Epithelial cell of esophagus (primary cell): ENCODE measurements at places on chromosomes 6 and 20.

DNA sequence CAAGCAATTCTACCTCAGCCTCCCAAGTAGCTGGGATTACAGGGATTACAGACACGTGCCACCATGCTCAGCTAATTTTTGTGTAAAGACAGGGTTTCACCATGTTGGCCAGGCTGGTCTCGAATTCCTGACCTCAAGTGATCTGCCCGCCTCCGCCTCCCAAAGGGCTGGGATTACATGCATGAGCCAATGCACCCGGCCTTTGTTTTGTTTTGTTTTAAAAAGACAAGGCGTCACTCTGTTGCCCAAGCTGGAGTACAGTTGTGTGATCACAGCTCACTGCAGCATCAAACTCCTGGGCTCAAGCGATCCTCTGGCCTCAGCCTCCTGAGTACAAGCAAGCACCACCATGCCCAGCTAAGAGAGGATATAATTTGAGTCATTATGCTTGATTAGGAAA, 5.4 kb downstream of the SERINC3 start:
- no peak for DNase-seq

DNA sequence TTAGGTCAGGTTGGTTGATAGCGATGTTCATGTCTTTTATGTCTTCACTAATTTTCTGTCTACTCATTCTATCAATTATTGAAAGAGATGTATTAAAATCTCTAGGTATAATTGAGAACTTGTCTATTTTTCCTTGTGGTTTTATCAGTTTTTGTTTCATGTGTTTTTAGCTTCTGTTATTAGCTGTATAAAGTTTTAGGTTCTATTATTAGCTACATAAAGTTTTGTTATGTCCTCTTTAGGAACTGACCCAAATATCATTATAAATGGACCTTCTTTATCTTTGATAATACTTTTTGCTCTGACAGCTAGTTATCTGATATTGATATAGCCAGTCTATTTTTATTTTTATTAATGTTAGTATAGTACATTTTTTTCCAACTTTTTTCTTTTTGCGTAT, 92.4 kb upstream of the TMEM170B start:
- DNase-seq = no peak

- no peak for DNase-seq
Measured at GRCh38 chr6:37463110-37463509, 30.1 kb downstream of the CMTR1 start.

DNA sequence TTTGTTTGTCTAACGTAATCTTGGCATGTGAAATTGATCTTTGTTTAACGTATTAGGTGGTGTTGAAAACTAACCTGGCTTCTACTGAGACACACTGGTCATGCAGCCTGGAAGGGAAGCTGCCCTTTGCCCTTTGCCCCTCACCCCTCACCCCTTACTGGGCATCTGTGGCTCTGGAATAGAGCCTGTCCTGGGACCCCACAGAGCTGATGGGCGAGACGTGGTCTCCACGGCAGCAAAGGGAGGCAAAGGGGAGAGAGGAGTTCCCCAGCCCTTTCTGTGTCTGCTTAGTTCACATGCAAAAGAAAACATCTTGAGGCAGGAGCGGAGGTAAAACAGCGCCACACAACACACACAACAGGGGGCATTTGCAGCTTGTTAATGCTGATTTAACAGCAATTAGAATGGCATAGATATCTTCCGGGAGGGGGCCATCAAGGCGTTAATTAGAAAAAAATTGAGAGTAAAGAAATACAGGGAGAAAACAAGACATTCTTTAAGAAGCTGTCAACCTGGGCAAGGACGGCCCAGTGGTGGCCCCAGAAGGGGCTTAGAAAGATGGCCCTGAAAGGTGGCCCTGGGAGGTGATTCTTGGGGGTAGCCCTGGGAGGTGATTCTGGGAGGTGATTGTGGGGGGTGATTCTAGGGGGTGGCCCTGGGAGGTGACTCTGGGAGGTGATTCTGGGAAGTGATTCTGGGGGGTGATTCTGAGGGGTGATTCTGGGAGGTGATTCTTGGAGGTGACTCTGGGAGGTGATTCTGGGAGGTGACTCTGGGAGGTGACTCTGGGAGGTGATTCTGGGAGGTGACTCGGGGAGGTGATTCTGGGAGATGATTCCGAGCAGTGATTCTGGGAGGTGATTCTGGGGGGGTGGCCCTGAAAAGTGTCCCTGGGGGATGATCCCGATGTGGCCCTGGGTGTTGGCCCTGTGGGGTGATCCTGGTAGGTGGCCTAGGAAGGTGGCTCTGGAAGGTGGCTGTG, 44.5 kb upstream of the DACT2 start:
- DNase-seq = no peak

- DNase-seq = peak; percentile 67
Measured at GRCh38 chr6:56911847-56912246, 43.1 kb upstream of the BEND6 start.

DNA sequence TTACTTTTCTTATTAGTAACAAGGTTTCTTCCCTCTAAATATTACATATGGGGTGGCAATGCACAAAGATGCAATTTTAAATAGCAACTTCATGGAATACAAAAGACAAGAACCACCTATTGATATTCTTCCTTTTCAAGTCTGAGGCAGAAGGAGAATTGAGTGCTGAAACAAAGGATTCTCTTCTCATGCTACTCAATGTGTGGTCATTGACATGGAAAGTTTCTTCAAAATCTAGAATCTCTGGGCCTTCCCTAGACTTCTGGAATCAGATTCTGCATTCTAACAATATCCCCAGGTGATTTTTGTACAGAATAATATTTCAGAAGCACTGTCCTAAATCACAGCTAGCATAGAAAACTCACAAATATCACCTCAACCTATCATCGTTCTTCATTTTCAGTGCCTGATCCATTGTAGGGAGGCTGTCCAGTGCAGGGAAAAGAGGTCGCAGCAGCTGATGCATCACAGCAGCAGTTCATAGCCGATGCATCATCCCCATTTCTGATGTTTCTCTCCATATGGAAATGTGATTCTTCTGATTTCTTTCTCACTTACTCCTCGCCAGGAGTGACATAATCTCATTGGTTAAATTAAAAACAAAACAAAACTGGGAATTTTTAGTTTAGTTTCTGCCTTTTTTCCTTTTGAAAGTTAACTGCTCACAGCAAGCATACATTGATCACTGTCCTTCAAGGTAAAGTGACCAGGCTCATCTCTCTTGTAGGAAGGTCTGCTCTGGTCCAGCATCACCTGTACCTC, 139.5 kb upstream of the FAM83B start:
- DNase-seq = no peak

GRCh38 chr20:9137001-9137400, 68.1 kb downstream of the PLCB4 start:
- no peak for DNase-seq

DNA sequence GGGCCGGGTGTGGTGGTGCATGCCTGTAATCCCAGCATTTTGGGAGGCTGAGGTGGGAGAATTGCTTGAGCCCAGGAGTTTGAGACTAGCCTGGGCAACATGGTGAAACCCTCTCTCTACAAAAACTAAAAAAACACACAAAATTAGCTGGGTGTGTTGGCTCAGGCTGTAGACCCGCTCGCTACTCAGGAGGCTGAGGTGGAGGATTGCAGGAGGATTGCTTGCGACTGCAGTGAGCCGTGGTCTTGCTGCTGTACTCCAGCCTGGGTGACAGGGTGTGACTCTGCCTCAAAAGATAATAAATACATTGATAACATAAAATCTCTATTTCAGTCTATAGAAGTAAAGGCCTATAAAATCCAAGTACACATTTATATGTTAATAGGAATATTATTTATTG, 49.3 kb downstream of the SLC17A5 start:
- no peak for DNase-seq

DNA sequence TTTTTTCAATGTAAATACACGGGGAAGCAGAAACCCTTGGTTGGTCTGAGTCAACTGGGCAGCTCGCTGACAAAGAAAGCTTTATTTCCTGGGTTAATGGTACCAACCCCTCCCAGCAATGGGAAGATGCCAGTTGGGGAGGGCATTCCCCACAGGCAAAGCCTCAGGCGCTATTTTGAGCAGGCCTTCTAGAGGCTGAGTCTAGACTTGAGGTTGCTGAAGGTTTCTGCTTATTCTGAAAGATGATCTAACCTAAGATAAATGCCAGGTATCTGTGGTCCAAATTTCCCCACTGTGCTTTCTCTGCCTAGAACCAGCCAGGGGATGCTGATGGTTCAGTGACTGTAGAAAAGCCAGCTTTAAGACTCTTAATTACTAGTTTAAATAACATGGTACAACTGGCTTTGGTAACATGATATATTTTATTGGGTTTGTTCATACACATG, 172.5 kb upstream of the JARID2 start:
- DNase-seq = peak; percentile 88

DNA sequence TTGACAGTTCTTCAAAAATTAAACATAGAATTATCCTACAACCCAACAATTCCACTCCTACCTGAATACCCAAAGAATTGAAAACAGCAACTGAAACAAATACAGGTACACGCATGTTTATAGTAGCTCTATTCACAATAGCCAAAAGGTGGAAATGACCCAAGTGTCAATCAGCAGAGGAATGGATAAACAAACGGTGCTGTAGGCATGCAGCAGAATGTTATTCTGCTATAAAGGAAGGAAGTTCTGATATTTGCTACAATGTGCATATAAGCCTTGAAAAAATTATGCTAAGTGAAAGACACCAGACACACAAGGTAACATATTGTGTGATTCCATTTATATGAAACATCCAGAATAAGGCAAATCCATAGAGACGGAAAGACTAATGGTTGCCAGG, 38.5 kb upstream of the PRELID3B start:
- DNase-seq = no peak

GRCh38 chr20:10076126-10077080, 41.6 kb downstream of the ANKEF1 start:
- DNase-seq = peak; percentile 70

DNA sequence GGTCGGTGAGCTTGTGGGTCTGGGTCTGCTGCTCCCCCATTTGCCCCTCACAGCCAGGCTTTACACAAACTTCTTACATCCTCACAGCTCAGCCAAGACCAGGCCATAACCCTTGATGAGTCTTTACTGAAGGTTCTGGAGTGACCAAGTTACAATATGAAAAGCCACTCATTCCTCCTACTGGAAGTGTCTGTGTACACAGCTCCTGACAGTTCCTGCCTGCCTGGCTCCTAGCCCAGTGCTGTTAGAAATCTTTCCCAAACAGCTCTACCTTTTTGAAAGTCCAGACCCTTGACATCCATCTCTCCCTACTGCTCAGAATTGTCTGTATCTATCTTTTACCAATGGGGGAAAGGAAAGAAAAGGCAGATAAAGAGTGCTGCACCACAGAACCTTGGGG, 106.9 kb downstream of the PAX1 start:
- no peak for DNase-seq

DNA sequence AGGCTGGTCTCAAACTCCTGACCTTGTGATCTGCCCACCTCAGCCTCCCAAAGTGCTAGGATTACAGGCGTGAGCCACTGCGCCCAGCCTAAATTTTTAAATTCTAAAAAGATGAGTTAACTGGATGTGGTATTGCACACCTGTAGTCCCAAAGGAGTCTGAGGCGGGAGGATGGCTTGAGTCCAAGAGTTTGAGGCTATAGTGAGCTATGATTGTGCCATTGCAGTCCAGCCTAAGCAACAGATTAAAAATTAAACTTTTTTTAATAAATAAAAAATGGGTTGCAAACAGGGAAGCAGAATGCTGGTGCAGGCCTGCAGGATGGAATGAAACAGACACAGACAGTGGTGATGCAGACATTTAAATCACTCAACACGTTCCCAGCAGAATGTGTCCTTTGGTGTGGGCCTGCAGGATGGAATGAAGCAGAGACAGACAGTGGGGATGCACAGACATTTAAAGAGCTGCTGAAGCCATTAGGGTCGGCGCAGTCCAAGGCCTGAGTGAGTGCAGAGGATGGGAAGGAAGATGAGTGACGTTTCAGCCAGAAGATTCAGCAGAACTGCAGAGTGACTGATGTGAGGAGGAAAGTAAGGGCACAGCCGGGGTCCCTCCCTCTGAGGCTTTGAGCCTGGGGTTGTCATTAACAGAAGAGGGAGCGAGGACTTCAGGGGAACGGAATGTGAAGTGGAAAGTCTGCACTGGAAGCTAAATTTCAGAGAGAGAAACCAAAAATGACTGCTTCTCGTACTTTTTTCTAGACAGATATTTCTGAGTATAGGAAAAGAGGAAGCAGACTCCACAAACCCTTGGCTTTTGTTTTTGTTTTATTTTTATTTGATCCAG, 117.5 kb downstream of the RIN2 start:
- no peak for DNase-seq

DNA sequence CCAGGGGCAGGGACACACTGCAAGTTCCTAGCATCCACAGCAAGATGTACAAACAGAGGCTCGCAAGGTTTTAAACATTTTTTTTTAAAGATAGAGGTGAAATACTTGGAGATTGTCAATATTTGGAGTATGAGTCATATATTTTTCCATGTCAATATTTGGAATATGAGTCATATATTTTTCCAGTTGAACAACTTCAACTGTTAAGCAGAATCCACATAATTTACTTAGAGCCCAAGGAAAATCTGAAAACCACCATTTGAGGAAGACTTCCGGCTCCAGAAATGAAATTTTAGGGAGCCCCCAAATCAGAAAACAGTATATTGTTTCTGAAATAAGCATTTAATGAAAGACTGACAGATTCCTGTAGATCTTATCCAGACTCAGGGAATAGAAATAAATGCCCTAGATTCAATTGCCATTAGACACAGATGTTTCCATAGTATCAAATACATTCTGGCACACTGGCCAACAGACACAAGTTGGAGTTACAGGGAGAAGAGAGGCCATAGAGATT, 51.6 kb upstream of the FAM184A start:
- peak; percentile 58 for DNase-seq

- no peak for DNase-seq
Measured at GRCh38 chr20:32839982-32840285, 18.8 kb upstream of the EFCAB8 start.

DNA sequence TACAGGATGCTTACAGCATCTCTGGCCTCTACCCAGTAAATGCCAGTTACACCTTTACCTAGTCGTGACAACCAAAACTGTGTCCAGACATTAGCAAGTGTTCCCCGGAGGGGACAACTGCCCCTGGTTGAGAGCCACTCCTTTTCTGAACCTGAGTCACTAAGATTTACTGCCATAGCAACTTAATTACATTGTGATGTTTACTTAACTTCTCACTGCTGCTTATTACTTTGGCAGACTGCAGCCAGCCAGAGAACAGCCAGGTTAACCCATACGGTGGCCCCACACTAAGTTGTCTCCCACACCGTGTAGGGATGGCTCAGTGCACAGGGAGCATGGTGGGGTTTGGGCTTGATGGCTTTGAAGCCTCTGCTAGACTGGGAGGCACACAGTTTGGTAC, 204.7 kb upstream of the SULF2 start:
- DNase-seq = peak; percentile 50

GRCh38 chr6:154829970-154830369, 96.8 kb downstream of the SCAF8 start:
- no peak for DNase-seq

- DNase-seq = no peak
Measured at GRCh38 chr6:40671694-40672050, 84.5 kb upstream of the LRFN2 start.
